ENCODE measurements at places on chromosomes 7 and 10. TPM values are rescaled to one million over a fixed set of nuclear protein-coding genes. Genes with fewer than 3 reads are reported as not detected.
A peak's percentile ranks its signal among the peaks of the same experiment; 100 is the strongest.

GRCh38 chr7:46565253-46566096, 644.4 kb upstream of the IGFBP3 start:
- no peaks in the 10 kb centered on the region for H3K4me1 ChIP-seq
- no peaks in the 10 kb centered on the region for H3K36me3 ChIP-seq
- H3K27me3 ChIP-seq = no peaks in the 10 kb centered on the region
- no peak overlapping the region for H3K4me3 ChIP-seq
- no peak for DNase-seq

DNA sequence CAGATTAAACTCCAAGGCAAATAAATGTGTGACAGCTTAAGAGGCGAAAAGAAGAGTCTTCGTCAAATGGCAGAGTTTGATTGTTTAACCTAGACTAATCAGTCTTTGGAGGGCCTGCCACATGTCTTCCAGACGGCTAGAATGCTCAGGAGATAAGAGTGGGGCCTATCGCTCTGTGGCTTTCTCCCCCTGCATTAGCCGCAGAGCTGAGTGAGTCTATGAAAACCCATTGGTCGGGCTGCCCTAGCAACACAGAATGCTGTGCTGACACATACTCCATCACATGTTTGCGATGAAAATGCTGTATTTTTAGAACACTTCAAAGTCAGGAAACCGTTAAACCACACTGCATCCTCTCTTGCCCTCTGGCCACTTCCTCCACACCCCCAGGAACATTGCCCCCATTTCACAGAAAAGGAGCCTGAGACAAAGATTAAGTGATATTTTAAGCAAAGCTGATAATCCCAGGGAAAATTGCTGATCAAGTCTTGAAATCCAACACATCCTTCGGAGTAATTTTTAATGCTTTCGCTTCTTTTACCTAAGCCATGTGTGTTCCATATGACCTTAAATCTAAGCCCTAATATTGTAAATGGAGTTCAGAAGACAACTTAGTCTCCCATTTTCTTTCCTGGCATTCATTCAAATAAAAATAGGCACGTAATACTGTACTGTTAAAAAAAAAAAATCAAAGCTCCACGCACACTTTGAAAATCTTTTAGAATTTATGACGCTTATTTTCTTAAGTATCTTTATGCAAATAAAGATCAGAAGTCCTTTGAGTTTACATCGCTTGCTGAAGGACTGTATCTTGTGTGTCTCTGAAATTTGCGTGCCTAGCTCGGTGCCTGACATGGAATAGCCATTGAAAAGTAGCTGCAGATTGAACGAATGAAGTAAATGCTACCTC, 161.2 kb downstream of the CELF2 start:
- DNase-seq = peak; percentile 70
- no peaks in the 10 kb centered on the region for H3K4me1 ChIP-seq
- no peak overlapping the region for H3K27ac ChIP-seq
- no peaks in the 10 kb centered on the region for H3K27me3 ChIP-seq
- no peak overlapping the region for H3K4me3 ChIP-seq

GRCh38 chr7:38929460-38930171, 20.6 kb upstream of the VPS41 start:
- H3K27ac ChIP-seq = no peak overlapping the region
- no peaks in the 10 kb centered on the region for H3K27me3 ChIP-seq
- DNase-seq = no peak
- H3K36me3 ChIP-seq = no peaks in the 10 kb centered on the region

- no peak for DNase-seq
- H3K27ac ChIP-seq = no peak overlapping the region
- H3K4me1 ChIP-seq = no peaks in the 10 kb centered on the region
- no peaks in the 10 kb centered on the region for H3K36me3 ChIP-seq
- H3K27me3 ChIP-seq = no peaks in the 10 kb centered on the region
- no peak overlapping the region for H3K4me3 ChIP-seq
These were observed 102.3 kb downstream of the HECTD2 start for GRCh38 chr10:91512458-91512857.

GRCh38 chr7:51029131-51029530, 246.4 kb upstream of the GRB10 start:
- H3K4me1 ChIP-seq = no peaks in the 10 kb centered on the region
- DNase-seq = no peak
- H3K36me3 ChIP-seq = no peaks in the 10 kb centered on the region
- H3K27ac ChIP-seq = no peak overlapping the region
- no peaks in the 10 kb centered on the region for H3K27me3 ChIP-seq
- no peak overlapping the region for H3K4me3 ChIP-seq

DNA sequence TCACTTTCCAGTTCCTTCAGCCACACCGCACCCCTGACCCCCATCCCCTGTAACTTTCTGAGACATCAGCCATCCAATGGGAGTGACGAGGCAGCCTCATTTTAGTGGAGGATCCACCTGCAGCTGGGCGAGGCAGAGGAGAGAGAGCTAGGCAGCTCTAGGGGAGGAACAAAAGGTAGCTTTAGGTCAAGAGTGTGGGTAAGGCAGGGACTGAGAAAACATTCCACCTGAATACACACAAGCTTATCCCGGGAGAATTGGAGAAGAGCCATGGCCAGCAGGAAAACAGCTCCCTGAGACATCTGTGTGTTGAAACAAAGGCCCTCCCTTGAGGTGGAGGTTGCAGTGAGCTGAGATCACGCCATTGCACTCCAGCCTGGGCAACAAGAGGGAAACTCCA, 6.7 kb upstream of the KLRG2 start:
- no peaks in the 10 kb centered on the region for H3K36me3 ChIP-seq
- DNase-seq = no peak
- H3K27ac ChIP-seq = no peak overlapping the region
- H3K4me1 ChIP-seq = no peaks in the 10 kb centered on the region
- H3K27me3 ChIP-seq = no peaks in the 10 kb centered on the region

DNA sequence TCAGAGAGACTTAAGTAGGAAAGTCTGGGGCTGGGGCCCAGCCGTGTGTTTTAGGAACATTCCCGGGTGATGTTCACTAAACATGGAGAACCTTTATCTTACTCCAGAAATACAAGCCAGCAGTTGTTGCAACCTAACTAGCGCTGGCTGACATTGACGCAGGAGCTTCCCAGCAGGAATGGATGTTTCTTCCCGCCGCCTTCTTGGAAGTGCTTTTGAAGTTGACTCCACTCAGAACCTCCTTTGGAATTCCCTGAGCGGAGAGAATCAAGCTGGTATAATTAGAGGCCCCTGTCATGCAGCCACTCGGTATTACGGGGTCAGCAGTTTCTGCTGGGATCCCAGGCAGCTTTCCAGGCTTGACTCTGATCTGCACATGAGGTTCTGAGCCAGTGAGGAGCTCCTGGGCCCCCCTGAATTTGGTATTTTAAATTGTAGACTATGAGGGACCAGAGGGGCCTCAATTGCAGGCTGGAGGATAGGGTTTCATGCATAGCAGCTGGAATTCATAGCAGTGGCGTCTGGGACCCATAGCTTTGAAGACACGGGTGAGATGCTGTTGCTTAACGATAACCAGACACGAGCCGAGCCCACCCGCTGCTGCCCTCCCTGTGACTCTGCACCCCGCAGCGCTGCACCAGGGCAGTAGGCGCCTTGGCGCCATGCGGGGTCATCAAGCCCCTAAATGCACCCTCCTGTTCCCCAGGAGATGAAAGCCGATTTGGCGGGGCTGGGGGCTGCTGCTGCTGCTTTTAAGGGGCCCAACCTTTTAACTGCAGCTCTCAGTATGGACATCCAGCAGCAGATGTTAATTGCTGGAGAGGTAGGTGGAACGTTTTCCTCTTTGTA, 61.8 kb downstream of the EEPD1 start:
- H3K27ac ChIP-seq = no peak overlapping the region
- no peaks in the 10 kb centered on the region for H3K4me1 ChIP-seq
- H3K27me3 ChIP-seq = no peaks in the 10 kb centered on the region
- H3K36me3 ChIP-seq = no peaks in the 10 kb centered on the region

DNA sequence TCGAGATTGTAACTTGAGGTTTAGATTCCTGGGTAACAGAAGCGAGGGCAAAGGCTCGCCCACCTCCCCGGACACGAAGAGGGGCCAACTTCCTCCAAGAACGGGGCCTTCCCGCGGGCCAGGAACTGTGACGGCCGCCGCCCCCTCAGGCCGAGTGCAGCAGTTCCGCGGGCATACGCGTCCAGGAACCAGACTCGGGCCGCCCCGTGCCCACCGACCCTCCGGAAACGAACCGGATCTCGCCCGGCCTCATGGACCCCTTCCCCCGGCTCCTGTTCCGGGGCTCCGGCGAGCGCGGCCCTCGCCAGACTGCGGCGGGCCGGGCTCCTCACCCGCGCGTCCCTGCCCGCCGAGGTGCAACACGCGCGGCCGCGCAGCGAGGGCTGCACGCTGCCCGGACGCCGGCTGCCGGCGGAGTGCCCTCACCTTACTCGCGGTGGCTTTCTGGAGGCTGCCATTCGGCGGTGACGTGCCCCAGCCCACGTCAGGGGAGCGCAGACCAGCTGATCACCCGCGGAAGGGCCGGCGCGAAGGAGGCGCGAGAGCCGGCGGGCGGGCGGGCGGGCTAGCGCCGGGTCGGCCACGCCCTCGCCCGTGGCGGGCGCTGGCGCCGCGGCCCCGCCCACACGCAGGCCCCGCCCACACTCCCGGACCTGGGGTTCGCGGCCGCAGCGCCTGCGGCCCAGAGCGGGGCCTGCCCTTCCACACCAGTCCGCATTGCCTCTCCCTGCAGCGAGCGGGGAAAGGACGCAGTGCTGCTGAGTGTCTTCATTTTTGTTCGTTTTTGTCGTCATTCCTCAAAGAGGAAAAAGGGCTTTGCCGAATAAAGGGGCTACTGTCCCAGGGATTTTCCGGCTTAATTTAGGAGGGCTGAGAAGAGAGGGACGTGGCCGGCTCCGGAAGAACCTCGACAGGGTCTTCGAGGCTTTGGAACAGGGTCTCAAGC, at the start of gene XPNPEP1:
TSS of gene XPNPEP1 (minus strand) at position 536 of the 946 bp plus-strand sequence. CDS start at position 458, 78 bp downstream.
- no peaks in the 10 kb centered on the region for H3K36me3 ChIP-seq
- peak within 1 kb of the TSS; percentile 92 for H3K27ac ChIP-seq
- peak; percentile 95 for DNase-seq

DNA sequence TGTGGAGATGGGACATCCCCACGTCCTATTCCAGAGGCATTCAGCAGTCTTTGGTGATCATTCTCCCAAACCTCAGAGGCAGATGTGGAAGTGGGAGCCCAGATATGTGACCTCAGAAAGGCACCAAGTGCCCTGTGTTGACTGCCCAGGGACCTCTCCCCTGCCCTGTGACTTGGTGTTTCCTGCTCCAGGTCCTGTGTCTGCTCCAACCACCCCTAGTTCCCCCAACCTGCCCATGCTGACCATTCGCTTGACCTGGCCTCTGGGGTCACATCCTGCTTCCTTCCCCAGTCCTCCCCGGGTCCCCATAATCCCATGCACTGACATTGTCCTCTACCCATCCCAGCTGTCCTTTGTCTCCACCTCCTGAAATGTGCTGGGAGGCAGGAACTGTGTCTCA, 7.6 kb downstream of the CYP26A1 start:
- no peak for DNase-seq
- H3K27me3 ChIP-seq = no peaks in the 10 kb centered on the region
- H3K27ac ChIP-seq = no peak overlapping the region
- H3K4me1 ChIP-seq = no peaks in the 10 kb centered on the region
- H3K36me3 ChIP-seq = no peaks in the 10 kb centered on the region
- no peak overlapping the region for H3K4me3 ChIP-seq

- no peak overlapping the region for H3K4me3 ChIP-seq
- H3K27ac ChIP-seq = no peak overlapping the region
- H3K27me3 ChIP-seq = no peaks in the 10 kb centered on the region
- DNase-seq = no peak
- H3K36me3 ChIP-seq = no peaks in the 10 kb centered on the region
These were observed 901.2 kb downstream of the KCNMA1 start for GRCh38 chr10:76736392-76736791.

DNA sequence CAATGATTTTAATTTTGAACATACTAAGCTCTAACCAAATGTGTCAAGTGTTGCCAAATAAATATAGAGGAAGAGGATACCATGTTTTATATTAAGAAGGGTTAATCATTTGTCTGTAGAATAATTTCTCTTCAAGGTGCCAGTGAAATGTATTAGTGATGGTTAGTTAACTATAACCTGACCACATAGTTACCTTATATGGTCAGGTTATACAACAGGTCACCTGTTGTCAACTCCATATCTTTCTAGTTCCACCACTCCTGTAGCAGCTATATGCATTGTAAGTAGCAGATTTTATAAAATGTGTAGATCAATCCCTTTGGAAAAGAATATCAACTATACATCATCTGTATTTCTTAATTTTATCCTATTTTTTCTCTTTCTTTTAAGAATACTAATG, 35.1 kb downstream of the PTPRZ1 start:
- H3K4me3 ChIP-seq = no peak overlapping the region
- no peaks in the 10 kb centered on the region for H3K4me1 ChIP-seq
- H3K27me3 ChIP-seq = no peaks in the 10 kb centered on the region
- H3K27ac ChIP-seq = no peak overlapping the region

DNA sequence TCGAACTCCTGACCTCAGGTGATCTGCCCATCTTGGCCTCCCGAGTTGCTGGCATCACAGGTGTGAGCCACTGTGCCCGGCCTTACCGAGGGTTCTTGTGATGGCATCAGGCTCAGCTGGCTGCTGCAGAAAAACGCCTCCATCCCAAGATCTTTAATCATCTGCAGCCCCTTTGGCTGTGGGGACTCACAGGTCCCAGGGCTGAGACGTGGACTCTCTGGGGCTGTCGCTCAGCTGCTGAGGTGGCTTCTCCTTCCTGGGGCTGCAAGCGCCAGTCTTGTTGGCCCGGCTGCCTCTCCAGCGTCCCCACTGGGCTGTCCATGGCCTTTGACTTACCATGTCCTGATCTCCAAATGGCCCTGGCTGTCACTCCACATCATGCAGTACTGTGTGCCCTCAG, 20.0 kb downstream of the AMZ1 start:
- H3K4me3 ChIP-seq = no peak overlapping the region
- H3K27ac ChIP-seq = no peak overlapping the region
- no peaks in the 10 kb centered on the region for H3K27me3 ChIP-seq
- no peaks in the 10 kb centered on the region for H3K4me1 ChIP-seq
- no peaks in the 10 kb centered on the region for H3K36me3 ChIP-seq

DNA sequence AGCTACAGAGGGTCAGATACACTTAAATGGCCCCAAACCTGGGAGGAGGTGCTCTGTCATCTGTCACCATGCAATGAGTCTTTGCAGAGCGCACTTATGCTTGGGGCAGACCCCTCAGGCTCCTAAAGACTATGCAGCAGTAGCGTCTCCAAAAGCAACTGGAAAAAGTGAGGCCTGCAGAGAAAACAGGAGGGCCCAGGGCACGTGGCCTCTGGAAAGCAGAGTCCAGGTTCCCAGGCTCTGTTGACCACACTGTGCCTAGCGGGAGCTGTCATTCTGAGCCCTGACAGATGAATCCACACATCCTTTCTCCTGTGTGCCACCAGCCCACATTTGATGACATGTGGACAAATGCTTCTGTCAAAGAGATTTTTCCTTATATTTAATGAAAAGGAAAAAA, 66.4 kb downstream of the MINDY4 start:
- H3K4me1 ChIP-seq = no peaks in the 10 kb centered on the region
- H3K36me3 ChIP-seq = no peaks in the 10 kb centered on the region
- no peak for DNase-seq
- H3K4me3 ChIP-seq = no peak overlapping the region
- H3K27ac ChIP-seq = no peak overlapping the region
- H3K27me3 ChIP-seq = no peaks in the 10 kb centered on the region

DNA sequence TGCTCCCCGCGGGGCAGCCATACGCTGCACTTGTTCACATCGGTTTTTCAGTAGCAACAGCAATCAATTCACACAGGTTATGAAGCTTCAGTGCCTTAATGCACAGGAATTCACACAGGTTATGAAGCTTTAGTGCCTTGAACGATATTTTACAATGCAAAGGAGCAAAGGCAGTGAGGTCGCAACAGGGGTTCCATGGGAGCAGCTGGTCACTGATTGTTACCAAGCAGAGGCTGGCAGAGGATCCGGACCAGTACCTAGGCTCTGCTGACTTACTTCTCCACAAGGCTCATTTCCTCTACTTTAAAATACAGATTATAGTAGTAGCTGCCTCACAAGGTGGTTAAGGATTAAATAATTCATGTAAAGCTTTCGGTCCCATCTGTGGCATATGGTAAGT, 95.2 kb upstream of the ODAD2 start:
- H3K27me3 ChIP-seq = no peaks in the 10 kb centered on the region
- no peaks in the 10 kb centered on the region for H3K36me3 ChIP-seq
- H3K27ac ChIP-seq = no peak overlapping the region

The PTPRN2 gene
- total RNA-seq = 1.4 TPM

The GBX1 gene
- not detected for total RNA-seq

Measured in aorta (tissue), 5 donors.